ENCODE measurements at places on chromosomes 12 and 14.

GRCh38 chr12:90502070-90502469, 452.9 kb downstream of the CCER1 start:
- DNase-seq: no peak

- no peak for DNase-seq
Observed at GRCh38 chr12:102093319-102093718, 26.6 kb downstream of the NUP37 start.

- DNase-seq: no peak
Observed at GRCh38 chr12:131912518-131913274, 16.4 kb upstream of the PUS1 start.

DNA sequence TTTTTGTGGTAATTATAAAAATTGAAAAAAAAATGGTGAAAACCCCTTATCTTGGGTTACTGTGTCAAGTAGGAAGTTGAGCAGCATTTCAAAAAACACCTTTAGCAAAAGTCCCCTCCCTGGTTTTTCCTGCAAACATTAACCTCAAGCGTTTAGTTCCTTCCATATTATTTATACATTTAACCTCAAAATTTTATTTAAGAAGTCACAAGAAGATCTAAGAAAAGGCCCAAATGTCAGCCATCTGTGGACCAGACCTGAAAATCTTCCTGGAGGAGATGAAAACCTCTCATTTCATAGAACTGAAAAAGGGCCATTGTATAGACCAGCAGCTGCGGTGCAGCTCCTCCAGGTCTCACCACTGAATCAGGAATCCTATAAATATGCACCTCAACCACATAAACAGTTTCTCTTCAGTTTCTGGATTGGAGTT, 40.4 kb upstream of the BTG1 start:
- no peak for DNase-seq

GRCh38 chr14:76924371-76925096, 98.3 kb downstream of the LRRC74A start:
- no peak for DNase-seq

DNA sequence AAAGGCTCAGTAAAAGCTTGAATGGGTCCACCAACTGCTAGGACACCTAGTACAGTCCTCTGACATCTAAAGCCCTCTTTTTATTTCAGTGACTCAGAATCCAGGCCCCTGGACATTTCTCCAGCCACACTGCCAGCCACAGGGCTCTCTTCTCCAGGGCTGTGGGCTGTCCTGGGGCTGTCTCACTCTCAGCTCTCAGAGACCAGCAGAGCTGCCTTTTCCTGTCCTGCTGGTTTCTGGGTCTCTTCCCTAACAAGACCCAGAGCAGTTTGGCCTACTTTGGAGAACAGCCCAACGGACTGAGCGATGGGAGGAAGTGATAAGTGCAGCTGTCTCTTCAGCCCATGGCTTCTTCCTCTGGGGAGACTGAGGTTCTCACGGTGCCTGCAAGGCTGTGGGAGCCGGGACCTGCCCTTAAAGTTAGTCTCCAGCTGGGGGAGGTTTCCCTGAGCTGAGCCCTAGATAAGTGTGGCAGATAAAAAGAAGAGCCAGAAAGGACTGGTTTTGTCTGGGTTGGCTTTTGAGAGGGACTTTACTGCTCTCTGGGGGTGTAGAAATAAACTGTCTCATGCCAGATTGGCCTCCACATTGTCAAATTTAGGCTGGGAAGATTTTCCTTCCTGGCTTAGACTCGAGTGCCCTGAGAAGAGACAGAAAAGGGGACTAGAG, 979.8 kb downstream of the VRK1 start:
- DNase-seq: no peak

GRCh38 chr14:20524027-20524426, 18.7 kb downstream of the RNASE10 start:
- DNase-seq: no peak

DNA sequence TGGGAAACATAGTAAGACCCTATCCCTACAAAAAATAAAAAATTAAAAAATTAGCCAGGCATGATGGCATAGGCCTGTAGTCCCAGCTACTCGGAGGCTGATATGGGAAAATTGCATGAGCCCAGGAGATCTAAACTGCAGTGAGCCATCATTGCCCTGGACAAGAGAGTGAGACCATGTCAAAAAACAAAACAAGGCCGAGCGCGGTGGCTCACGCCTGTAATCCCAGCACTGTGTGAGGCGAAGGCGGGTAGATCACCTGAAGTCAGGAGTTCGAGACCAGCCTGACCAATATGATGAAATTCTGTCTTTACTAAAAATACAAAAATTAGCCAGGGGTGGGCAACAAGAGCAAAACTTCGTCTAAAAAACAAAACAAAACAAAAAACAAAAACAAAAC, 51.6 kb downstream of the FAM186A start:
- no peak for DNase-seq

GRCh38 chr14:87013583-87013982, 979.4 kb downstream of the GALC start:
- DNase-seq: no peak

DNA sequence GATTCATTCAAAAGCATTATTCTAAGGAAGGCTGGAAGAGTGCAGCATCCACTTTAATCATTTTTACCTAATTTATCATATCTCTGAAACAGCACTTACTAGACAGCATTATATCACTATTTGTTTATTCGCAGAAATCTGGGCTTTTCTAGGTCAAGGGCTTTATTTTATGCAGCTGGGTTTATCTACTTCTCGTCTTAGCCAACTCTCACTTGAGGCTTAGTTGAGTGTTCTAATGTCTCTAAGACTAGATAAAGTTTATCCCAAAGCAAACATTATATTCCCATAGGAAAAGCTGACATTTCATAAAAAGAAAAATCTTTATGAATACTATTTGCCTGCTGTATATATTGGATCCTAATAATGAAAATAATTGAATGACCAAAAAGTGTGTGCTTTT, 720.8 kb upstream of the FLRT2 start:
- DNase-seq: no peak

DNA sequence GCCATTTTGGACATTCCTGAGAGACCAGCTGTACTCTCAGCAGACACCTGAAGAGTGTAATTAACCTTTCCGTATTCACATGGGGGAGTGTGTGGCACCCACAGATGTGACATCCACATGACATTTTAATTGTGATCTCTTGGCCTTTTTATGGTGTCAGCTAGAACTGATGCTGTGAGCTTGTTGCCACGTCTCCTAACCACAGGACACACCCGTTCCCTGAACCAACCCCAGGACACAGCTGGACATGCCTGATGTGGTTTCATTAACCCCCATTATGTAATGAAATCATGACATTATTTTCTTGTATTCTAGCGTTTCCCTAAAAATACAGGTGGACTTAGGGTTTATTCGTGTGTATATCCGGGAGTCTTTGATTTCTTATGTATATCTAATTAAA, 1036.1 kb downstream of the TMEM121 start:
- DNase-seq: no peak

GRCh38 chr14:102544046-102544746, 34.6 kb upstream of the ANKRD9 start:
- no peak for DNase-seq

GRCh38 chr14:41000350-41000749, 606.3 kb upstream of the LRFN5 start:
- no peak for DNase-seq

DNA sequence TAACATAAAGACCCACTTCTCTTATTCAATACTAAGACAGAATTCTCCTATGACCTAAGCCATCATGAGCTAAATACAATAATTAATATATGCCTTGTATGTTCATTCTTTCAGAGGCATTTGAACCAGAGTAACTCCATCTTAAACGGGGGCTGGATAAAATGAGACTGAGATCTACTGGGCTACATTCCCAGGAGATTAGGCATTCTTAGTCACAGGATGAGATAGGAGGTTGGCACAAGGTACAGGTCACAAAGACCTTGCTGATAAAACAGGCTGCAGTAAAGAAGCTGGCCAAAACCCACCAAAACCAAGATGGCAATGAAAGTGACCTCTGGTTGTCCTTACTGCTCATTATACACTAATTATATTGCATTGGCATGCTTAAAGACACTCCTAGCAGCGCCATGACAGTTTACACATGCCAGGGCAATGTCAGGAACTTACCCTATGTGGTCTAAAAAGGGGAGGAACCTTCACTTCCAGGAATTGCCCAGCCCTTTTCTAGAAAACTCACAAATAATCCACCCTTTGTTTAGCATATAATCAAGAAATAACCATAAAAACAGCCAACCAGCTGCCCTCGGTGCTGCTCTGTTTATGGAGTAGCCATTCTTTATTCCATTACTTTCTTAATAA, 260.7 kb downstream of the SSPN start:
- no peak for DNase-seq

Data from activated CD4-positive, alpha-beta T cell treated with anti-CD3 and anti-CD28 coated beads for 1 hour (primary cell).